ENCODE measurements at places on chromosomes 12 and 14. TPM values are rescaled to one million over a fixed set of nuclear protein-coding genes. Genes with fewer than 3 reads are reported as not detected.
A peak's percentile ranks its signal among the peaks of the same experiment; 100 is the strongest.

Gene REP15
- total RNA-seq, result 1.0 TPM

DNA sequence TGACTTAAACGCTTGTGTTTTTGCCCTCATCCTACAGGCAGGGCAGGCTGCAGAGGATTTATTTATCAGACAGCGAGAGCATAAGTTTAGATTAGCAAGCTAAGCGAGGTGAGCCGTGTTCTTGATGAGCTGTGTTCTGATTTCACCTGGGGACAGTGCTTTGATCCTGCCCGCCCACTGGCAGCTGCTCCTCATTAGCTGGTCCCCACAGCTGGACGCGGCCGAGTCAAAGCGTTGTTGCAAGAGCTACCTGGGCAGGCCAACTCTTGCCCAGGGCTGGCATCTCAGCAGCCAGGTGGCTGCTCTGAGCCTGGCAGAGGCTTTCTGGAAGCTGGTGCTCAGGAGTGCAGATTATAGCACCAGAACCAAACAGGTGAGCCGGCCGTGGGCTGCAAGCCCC lies 46.8 kb upstream of the BEGAIN start:
- DNase-seq, result no peak

Gene SRRM4
- total RNA-seq, result not detected

GRCh38 chr12:110270125-110270962 lies 10.7 kb upstream of the ATP2A2 start:
- DNase-seq, result peak; percentile 48

- no peak for DNase-seq
Measured at GRCh38 chr12:19002216-19002615, 127.3 kb upstream of the PLEKHA5 start.
